ENCODE measurements at places on chromosomes 5 and 9. TPM values are rescaled to one million over a fixed set of nuclear protein-coding genes. Genes with fewer than 3 reads are reported as not detected.

GRCh38 chr9:33142535-33142934 lies 24.6 kb downstream of the B4GALT1 start:
- H3K27me3 ChIP-seq, result no peaks in the 10 kb centered on the region
- peaks cover 44% of the 10 kb centered on the region for H3K4me1 ChIP-seq
- H3K27ac ChIP-seq, result no peak overlapping the region
- H3K4me3 ChIP-seq, result no peak overlapping the region

DNA sequence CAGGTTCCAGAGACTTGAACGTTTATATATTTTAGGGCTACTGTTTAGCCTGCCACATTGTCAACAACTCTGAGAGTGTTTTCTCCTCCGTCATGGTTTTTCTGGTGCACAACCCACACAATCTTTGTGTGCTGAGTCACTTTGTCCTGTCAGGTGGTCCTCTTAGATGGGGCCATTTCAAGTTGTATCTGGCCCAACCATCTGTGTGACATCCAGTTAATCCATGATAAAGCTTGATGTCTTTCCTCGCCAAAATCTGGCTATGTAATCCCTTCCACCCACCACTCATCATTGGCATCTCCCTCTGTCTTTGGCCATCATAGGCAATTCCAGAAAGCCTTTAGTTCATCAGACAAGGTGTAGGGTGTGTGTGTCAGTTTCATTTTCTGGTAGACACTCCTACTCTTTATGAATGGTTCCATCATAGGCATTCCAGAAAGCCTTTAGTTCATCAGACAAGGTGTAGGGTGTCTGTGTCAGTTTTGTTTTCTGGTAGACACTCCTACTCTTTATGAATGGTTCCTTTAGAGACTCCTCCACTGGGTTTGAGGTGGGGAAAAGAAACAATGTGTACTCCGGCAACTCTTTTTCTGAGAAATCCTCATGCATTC lies 282.0 kb upstream of the ACTBL2 start:
- H3K36me3 ChIP-seq, result no peaks in the 10 kb centered on the region
- H3K4me3 ChIP-seq, result no peak overlapping the region
- no peak overlapping the region for H3K27ac ChIP-seq
- H3K27me3 ChIP-seq, result no peaks in the 10 kb centered on the region

DNA sequence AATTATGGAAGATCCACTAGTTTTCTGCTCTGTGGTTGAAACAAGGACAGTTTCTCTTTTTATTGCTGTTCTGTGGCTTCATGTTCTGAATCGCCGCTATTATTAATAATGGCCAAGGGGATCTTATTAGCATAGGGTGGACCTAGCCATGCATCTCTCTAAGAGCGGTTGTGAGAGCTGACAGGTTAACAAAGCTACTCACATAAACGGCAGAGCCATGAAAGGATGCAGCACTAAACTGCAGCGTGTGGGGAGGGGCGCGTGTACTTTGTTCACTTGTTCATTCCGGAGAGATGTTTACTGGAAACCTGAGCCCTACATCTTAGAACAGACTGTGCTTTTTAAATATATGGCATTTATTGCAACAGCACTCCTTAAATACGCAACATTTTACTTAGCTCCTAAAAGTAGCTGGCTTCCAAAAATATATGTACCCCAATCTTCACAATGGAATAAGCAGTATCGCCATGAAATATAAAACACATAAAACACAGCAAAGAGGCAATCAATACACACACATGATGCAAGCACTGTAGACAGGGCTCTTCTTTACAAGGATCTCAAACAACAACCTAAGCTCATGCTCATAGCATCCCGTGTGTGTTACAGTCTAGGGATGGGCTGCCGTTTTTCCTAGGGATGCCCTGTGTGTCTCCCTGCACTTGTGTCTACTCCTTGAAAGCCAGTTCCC lies 424.6 kb downstream of the MED10 start:
- no peaks in the 10 kb centered on the region for H3K4me1 ChIP-seq
- H3K27ac ChIP-seq, result no peak overlapping the region
- H3K27me3 ChIP-seq, result no peaks in the 10 kb centered on the region
- DNase-seq, result no peak

DNA sequence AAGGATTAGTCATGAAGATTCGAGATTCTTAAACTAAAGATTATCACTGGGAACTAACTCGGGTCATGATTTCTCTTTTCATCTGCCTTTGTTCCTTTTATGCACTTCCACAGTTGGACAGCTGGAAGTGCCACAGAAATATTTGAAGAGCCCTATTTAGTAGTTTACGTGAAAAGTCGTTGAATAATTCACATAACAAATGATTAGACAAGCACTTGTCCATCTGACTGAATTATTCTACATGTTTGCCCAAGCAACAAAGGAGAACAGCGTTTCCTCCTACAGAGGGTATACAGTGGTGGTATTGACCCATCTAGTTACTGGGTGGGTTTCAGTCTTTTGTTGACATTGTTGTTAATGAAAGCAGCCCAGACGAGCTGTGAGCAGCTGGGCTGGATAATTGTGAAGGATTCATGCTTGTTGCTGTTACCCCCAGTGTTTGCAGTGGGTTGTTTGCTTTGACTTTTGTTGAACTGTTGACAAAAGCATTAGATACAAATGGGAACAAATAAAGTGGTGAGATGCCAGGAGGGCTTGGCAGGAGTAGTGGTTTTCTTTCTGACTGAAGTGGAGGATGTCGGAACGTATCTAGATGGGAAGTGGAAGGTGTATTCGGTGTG lies 96.2 kb downstream of the TLE4 start:
- no peak for DNase-seq
- H3K27ac ChIP-seq, result no peak overlapping the region
- peaks cover 4% of the 10 kb centered on the region for H3K36me3 ChIP-seq
- no peaks in the 10 kb centered on the region for H3K27me3 ChIP-seq
- H3K4me3 ChIP-seq, result no peak overlapping the region

- peaks cover 17% of the 10 kb centered on the region for H3K4me1 ChIP-seq
- no peak within 1 kb of the TSS for H3K27ac ChIP-seq
- peaks cover 95% of the 10 kb centered on the region for H3K27me3 ChIP-seq
- no peaks in the 10 kb centered on the region for H3K36me3 ChIP-seq
Measured at GRCh38 chr9:93955111-93955980, at the start of gene BARX1. Gene BARX1 (minus strand): TSS chr9:93955355. CDS start chr9:93955146, 209 bp downstream.

DNA sequence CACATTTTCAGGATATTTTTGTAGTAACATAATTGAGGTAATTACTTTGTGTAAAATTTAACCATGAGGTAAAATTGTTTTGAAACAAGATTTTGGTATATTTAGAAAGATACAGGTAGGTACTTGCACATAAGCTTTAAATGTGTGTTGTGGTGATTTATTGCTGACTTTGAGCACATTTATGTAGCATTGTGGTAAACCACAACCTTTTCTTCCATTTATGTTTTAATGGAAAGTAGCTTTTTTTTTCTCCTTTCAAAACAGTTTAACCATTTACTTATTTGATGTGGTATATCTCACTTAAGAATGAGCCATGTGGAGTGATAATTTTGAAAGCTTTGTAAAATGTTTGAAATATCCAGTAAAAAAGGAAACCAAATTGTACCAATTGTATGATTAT lies 35.6 kb downstream of the FCHO2 start:
- H3K27ac ChIP-seq, result no peak overlapping the region
- no peak for DNase-seq
- no peak overlapping the region for H3K4me3 ChIP-seq
- no peaks in the 10 kb centered on the region for H3K4me1 ChIP-seq
- H3K36me3 ChIP-seq, result peaks cover 9% of the 10 kb centered on the region
- no peaks in the 10 kb centered on the region for H3K27me3 ChIP-seq

DNA sequence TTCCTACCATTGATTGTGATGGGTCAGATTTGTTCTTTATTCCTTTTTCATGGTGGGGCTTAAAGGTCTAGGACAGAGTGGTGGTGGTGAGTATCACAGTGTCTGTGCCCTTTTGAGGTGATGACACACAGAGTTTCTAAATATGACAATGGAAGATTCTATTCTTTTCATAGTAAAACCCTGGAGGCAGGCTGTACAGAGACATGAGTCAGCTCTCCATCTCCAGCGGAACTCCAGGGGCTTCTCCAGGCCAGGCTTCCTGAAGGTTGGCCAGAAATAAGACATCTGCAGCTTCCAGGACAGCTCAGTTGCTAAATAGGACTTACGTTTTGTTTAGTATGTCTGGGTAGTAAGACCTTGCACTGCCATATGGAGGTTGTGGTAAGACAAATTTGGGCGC lies 229.5 kb downstream of the CD180 start:
- no peak for DNase-seq
- H3K27me3 ChIP-seq, result no peaks in the 10 kb centered on the region
- no peaks in the 10 kb centered on the region for H3K36me3 ChIP-seq

GRCh38 chr5:176528761-176529115 lies 8.5 kb downstream of the RNF44 start:
- H3K36me3 ChIP-seq, result peaks cover 47% of the 10 kb centered on the region
- peaks cover 11% of the 10 kb centered on the region for H3K4me1 ChIP-seq
- H3K27me3 ChIP-seq, result no peaks in the 10 kb centered on the region
- DNase-seq, result no peak
- H3K27ac ChIP-seq, result no peak overlapping the region

DNA sequence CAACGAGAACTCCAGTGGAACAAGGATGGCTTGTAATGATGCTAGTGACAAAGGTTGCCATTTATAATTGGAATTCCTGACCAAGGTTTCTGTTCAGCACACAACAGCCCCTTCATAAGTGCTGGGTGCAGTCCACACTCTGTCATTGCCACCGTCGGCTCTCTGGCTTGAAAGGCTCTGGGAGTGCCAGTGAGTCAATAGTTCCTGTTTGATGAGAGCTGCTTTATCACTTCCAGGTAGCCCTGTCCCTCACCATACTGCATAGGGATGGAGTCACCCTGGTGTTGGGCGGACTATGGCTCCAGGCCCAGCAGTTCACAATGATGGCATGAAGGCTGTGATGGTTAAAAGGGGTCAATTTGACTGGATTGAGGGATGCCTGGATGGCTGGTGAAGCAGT lies 34.6 kb upstream of the SEMA4D start:
- H3K4me1 ChIP-seq, result peaks cover 8% of the 10 kb centered on the region
- DNase-seq, result no peak
- H3K27ac ChIP-seq, result no peak overlapping the region
- no peak overlapping the region for H3K4me3 ChIP-seq
- no peaks in the 10 kb centered on the region for H3K27me3 ChIP-seq

- peaks cover 2% of the 10 kb centered on the region for H3K4me1 ChIP-seq
- no peaks in the 10 kb centered on the region for H3K36me3 ChIP-seq
- H3K4me3 ChIP-seq, result no peak overlapping the region
- no peak overlapping the region for H3K27ac ChIP-seq
Measured at GRCh38 chr9:135219676-135220600, 132.5 kb downstream of the OLFM1 start.

DNA sequence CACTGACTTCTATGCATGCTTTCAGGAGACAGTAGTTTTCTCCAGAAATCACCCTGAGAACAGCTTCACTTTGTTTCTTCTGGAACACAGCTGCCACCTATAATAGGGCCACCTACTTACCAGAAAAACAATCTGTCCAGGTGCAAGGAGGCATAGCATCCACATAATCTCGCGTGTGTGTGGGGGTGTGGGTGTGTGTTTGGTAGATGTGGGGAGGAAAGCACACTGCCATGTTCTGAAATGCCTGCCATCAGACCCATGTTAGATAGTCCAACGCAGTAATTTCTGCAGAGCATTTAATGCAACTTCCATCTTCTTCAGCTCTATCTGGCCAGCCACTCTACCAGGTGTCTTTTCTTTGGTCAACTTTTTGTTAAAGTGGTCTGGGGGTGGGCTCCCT lies 102.9 kb downstream of the ACER2 start:
- no peak overlapping the region for H3K4me3 ChIP-seq
- H3K27me3 ChIP-seq, result peaks cover 5% of the 10 kb centered on the region
- H3K4me1 ChIP-seq, result peaks cover 4% of the 10 kb centered on the region

- no peaks in the 10 kb centered on the region for H3K4me1 ChIP-seq
- peak; percentile 12 for DNase-seq
- no peaks in the 10 kb centered on the region for H3K36me3 ChIP-seq
- H3K27ac ChIP-seq, result peak overlapping the region; percentile 26
Measured at GRCh38 chr5:31268686-31269085, 75.2 kb downstream of the CDH6 start.

- no peaks in the 10 kb centered on the region for H3K4me1 ChIP-seq
- H3K4me3 ChIP-seq, result no peak overlapping the region
- H3K36me3 ChIP-seq, result no peaks in the 10 kb centered on the region
- H3K27ac ChIP-seq, result no peak overlapping the region
- peaks cover 14% of the 10 kb centered on the region for H3K27me3 ChIP-seq
- DNase-seq, result no peak
Measured at GRCh38 chr5:135824541-135825041, 9.9 kb upstream of the SLC25A48 start.

DNA sequence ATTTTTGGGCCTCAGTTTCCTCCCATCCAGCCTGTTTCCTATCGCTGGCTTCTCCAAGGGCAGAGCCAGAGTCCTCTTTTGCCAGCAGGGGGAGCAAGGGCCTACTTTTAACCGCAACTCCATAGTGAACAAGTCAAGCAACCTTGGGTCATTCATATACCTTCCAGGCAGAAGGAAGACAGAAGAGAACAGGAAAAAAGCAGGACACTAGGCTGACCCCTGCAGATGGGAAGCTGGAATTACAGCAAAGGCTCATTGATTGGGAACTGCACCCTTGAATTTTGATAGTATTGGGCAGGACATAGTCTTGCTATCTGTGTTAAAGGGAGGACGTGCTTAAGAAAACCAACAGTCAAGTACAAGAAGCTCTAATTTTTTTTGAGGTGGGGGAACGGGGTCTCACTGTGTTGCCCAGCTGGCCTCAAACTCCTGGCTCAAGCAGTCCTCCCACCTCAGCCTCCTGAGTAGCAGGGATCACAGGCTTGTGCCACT lies 30.1 kb downstream of the QRFP start:
- DNase-seq, result peak; percentile 81
- H3K4me3 ChIP-seq, result no peak overlapping the region
- H3K4me1 ChIP-seq, result peaks cover 16% of the 10 kb centered on the region
- H3K27ac ChIP-seq, result no peak overlapping the region
- peaks cover 57% of the 10 kb centered on the region for H3K36me3 ChIP-seq

GRCh38 chr5:141510850-141511601 lies 22.1 kb downstream of the PCDHGC5 start:
- H3K4me3 ChIP-seq, result no peak overlapping the region
- H3K4me1 ChIP-seq, result peaks cover 3% of the 10 kb centered on the region
- H3K27me3 ChIP-seq, result peaks cover 12% of the 10 kb centered on the region
- no peak overlapping the region for H3K27ac ChIP-seq
- no peak for DNase-seq

DNA sequence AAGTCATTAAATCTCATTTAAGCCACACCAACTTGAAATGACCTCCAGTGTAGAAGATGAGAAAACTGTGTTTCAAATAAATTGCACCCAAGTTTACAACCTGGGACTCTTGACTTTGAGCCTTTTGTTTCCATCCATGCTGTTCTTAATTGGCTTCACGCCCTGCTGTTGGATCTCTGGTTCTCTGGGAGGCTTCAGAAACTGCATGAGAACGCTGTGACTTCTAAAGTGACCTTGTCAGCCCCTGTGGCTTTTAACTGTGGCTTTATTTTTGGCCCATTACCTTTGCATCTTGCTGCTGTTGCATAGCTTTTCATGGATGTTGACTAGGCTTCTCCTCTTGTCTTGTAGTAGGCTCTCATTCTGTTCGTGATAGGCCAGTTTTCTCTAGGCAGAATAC lies 29.3 kb downstream of the TNFAIP8 start:
- DNase-seq, result no peak
- no peaks in the 10 kb centered on the region for H3K4me1 ChIP-seq
- no peak overlapping the region for H3K4me3 ChIP-seq
- H3K36me3 ChIP-seq, result no peaks in the 10 kb centered on the region
- H3K27ac ChIP-seq, result no peak overlapping the region

The FOXD4L6 gene
- 0.06 TPM for polyA plus RNA-seq

The GABRP gene
- 0.13 TPM for polyA plus RNA-seq

The RLN1 gene
- polyA plus RNA-seq, result not detected

The PTCH1 gene
- 25.3 TPM for polyA plus RNA-seq

The CYSRT1 gene
- polyA plus RNA-seq, result 71.7 TPM

The SMIM15 gene
- polyA plus RNA-seq, result 83.7 TPM

The CCNJL gene
- 12.7 TPM for polyA plus RNA-seq

All from large intestine (tissue), 12 donors.